T-helper 9 cell (primary cell): ENCODE measurements at places on chromosomes 3 and 15.

GRCh38 chr15:99141943-99142342, 37.1 kb downstream of the SYNM start:
- no peak for DNase-seq

- no peak for DNase-seq
Measured at GRCh38 chr15:71203586-71204474, 88.6 kb downstream of the THSD4 start.

DNA sequence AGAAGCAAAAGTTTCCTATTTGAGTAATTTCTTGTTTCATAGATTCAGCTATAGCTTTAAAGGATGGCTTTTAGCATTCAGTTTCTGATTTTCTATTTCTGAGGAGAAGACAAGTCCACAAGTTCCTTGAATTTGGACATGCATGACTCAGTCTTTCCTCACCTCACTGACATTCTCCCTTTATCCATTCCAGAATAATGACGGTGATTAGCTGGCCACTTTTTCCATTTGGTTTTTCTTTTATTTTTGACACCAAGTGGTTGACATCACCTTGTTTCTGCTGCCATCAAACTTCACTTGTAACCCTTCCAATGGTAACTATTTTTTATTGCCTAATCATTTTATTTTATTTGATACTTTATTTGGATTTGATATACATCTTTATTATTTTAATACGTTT, 404.4 kb upstream of the KCNMB2 start:
- no peak for DNase-seq

- DNase-seq, result no peak
Measured at GRCh38 chr3:83048556-83048955, 1287.1 kb upstream of the GBE1 start.

DNA sequence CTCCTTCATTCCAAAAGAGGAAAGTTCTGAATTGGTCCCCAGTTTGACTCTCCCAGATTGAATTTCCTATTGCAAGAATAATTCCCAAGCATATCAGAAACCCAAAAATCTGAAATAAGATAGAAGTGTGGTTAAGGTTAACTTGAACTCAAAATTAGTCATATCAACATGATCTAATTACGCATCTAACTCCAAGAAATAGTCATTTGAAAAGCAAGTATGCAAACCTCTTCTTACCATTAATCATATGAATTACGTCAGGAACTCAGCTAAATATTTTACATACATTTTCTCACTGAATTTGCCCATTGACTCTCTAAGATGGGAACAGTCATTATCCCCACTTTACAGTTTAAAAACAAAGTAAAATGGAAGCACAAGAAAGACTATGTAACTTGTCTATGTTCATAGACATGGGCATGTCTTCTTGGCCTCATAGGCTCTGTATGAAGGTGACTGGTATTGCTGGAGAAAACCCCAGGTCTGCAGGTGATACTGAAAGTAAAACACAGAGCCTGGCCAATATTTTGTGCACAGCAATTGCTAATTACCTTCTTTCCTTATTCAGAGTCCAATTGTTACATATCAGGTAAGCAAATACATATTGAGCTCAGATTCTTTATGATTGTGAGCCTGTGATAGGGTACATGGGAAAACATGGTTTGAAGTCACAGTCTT, 139.2 kb downstream of the ATP8B4 start:
- DNase-seq, result no peak

GRCh38 chr15:64209680-64210334, 47.0 kb upstream of the PPIB start:
- no peak for DNase-seq

- DNase-seq, result no peak
Measured at GRCh38 chr3:31968369-31968926, 12.6 kb downstream of the OSBPL10 start.

DNA sequence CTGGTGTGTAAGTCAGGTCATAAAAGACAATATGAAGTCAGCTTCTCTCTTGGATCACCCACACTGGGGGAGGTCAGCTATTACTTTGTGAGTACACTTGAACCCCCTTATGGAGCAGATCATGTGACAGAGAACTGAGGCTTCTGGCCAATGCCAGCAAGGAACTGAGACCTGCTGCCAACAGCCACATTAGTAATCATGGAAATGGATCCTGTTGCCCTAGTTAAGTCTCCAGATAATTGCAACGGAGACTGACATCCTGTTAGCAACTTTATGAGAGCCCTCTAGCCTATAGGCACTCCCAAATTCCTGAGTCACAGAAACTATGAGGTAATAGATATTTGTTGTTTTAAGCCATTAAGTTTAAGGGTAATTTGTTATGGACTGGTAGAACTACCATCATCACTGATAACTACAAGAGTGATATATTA, 110.4 kb upstream of the GMNC start:
- DNase-seq, result no peak

GRCh38 chr3:69567023-69567709, 172.1 kb upstream of the MITF start:
- DNase-seq, result no peak

GRCh38 chr15:40002295-40002694, 36.7 kb downstream of the SRP14 start:
- no peak for DNase-seq

DNA sequence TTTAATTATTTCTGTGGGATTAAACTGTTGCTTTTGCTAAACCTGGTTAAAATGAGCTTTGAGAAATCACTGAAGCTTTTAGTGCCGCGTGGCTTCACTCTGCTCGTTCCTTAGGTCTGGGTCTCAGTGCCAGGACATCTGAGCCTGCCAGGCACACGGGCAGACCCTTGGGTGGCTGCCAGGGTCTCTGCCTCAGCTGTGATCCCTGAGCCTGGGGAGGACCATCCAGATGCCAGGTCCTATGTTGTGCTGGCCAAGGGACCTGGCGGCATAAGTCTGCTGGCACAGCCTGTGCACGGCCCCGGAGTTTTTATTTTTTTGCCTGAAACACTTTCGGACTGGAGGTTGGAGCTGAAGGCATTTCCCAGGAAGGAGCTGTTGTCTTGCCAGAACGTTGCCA, 328.1 kb downstream of the LRTM1 start:
- DNase-seq, result no peak

DNA sequence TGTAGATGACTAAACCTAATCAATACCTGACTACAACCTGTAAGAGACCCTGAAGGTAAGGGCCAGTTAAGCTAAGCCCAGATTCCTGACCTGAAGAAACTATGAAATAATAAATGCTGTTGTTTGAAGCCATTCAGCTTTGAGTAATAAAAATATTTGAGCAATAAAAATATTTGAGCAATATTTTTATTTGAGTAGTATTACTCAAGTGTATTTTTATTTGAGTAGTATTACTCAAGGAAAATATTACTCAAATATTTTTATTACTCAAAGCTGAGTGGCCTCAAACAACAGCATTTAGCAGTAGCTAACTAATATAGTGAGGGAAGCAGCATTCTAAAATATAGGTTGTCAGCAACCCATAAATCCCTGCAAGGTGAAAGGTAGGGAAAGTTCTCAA, 143.8 kb upstream of the RARB start:
- DNase-seq, result no peak

GRCh38 chr3:64129106-64129505, 96.2 kb downstream of the PRICKLE2 start:
- no peak for DNase-seq

DNA sequence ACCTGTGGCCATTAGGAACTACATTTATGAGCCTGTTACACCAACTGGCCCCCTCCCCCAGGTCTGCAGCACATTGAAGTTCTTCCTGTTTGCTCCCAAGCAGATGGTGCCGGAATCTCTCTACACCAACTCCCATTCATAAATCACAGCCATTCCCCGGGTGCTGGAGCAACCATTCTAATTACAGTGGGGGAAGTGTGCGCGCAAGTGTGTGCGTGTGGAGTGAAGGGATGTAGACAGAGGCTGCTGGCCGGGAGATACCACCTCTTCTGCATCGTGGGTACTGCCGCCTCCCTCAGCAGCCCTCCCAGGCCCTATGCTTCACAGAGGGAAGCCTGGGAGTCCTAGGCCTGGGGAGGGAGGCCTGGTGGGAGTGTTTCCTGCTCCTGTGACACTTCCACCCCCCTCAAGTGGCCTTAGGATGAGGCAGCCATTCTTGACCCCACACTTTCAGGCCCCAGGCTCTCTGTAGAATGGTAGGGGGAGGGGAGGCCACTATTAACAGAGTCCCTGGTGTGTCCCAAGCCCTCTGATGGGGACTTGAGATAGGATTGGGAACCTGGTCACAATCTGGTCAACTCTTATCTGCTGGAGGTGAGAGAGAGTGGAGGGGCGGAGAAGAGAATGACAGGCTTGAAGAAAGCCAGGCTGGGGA, 69.1 kb downstream of the MAGEF1 start:
- no peak for DNase-seq

DNA sequence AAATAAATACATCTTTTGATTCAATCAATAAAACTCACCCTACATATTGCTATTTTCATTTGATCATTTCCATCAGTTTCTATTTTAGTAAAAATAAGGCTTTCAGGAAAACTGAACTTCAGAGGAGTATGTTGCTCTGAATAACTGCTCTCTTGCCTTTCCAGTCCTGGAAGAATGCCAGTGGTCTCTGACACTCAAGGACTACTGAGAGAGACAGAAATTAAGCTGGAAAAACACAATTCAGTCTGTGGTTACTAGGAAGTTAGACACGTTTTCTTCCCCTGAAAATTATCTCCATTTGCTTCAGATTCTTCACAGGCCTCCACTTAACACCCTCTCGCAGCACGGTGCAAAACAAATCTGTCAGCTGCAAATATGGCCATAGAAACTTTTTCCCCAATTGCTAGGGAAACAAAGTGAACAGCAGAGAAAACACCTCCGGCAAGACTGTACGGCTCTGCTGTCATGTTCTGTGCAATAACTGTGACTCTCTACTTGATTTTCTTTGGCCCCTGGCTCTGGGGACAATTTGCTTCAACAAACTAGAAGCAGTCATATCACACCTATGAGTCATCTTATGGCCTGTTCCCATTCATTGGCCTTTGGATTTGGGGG, 353.0 kb downstream of the MAGI1 start:
- no peak for DNase-seq

DNA sequence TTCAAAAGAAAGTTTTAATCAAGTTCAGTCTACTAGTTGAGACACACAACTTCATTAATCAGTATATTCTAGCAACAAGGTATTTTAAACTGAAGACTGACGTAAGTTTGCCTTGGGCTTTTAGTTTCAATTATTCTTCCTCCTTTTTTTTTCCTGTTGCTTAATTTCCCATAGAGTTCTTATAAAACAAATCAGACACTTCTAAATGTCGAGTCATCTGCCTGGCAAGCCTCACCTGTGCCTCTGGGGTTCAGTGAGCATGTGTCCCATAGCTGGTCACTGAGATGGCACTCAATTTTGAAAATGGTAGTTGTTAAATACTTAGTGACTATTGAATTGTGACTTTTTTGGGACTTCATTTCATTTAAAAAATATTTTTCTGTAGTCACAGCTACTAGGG, 27.4 kb downstream of the NKIRAS1 start:
- DNase-seq, result no peak

DNA sequence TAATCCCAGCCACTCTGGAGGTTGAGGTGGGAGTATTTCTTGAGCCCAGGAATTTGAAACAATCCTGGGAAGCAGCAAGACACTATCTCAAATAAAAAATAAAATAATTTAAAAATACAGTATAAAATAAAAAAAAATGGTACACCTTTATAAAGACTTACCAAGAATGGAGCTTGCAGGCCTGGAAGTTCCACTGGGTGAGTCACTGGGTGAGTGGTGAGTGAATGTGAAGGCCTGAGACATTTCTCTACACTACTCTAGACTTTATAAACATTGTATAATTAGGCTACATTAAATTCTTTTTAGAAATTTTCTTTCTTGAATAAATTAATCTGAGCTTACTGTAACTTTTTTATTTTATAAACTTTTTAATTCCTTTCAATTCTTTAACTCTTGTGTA, 609.1 kb upstream of the BCHE start:
- no peak for DNase-seq

GRCh38 chr3:143429628-143430514, 310.3 kb downstream of the CHST2 start:
- no peak for DNase-seq

DNA sequence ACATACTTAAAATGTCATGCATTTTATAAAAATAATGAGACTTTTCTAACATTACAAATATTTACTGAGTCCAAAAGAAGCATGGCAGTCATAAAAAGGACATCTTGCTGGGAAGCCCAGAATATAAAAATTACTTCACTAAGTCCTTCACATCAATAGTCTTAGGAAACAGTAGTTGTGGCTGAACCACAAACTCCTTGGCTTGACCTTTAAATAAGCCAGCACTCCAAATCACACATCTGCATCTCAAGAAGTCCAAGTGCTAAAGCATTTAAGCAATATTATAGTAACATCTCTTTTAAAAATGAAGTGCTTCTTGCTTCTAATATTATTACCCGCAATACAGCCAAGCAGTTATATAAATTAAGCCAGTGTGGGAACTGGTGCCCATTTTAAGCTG, 8.8 kb downstream of the CCNL1 start:
- DNase-seq, result no peak
